ENCODE measurements at places on chromosomes 1 and 21.

- no peak for DNase-seq
These were observed 2.4 kb downstream of the CCN1 start for GRCh38 chr1:85582687-85583591.

DNA sequence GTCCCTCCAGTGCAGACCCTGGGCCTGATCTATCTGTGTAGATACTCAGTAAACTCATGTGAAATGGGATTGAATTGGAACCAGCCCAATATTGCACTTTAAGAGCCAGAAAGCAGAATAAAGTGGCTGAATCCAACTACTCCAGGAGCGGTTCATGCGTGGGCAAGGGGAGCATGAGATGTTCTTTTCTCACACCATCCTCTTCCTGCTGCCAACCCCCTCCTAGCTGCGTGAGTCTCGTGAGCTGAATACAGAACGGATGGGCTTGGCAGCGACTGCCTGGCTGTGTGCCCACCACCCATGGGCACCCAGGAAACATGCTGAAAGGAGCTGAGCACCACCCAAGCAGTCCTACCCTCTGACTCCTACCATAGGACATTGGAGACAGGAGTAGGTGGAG is 128.3 kb downstream of the ELAVL4 start:
- DNase-seq, result no peak

DNA sequence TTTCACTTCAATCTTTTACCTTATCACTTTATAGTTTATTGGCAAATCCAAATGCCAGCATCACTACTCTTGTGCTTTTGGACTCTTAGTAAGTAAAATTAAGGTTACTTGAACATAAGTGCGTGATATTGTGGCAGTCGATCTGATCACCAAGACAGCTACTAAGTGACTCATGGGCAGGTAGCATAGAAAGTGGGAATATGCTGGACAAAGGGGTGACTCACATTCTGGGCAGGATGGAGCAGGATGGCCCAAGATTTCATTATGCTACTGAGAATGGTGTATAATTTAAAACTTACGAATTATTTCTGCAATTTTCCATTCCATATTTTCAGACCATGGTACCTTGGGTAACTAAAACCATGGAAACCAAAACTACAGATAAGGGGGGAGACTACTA is 120.2 kb downstream of the ROR1 start:
- no peak for DNase-seq

DNA sequence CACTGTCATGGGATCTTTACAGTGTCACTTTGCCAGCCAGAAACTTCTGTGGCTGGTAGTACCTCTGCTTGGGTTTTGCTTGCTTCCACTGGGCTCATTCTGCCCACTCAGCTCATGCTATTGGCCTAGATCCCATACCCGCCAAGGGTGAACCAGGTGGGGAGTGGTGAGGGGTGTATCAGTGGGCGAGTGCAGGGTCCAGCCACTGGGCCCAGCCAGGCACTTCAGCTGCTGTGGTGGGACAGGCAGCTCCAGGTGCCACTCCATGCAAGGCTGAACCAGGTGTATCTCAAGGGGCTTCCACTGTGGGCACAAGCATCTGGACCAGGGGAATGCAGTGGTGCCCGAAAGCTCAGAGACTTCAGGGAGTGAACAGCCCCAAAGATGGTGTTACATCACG is 398.2 kb downstream of the NCAM2 start:
- no peak for DNase-seq

GRCh38 chr21:45576838-45577737 is 34.8 kb upstream of the SLC19A1 start:
- no peak for DNase-seq
